ENCODE measurements at places on chromosomes 5 and 9.

DNA sequence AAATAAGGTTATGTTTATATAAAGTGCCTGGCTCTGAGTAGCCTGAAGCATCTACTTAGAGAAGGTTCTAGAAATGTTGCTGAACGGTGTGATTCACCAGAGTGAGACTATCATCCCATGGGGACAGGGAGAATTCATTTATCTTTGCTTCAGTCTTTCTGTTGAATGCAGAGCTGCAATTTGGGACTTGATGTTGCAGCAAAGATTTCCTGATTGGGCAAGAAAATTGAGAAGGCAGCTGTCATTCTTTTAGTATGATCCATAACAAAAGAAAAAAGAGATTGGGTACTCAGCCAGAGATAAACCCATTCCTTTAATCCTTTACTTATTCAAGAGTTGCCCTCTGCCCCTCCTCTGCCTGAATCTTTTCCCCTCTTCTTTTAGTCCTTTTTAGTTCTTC is 456.3 kb upstream of the WWC1 start:
- DNase-seq = no peak

GRCh38 chr5:2038321-2039179 is 155.8 kb upstream of the IRX4 start:
- no peak for DNase-seq

GRCh38 chr9:74570879-74571512 is 73.9 kb downstream of the RORB start:
- DNase-seq = no peak

DNA sequence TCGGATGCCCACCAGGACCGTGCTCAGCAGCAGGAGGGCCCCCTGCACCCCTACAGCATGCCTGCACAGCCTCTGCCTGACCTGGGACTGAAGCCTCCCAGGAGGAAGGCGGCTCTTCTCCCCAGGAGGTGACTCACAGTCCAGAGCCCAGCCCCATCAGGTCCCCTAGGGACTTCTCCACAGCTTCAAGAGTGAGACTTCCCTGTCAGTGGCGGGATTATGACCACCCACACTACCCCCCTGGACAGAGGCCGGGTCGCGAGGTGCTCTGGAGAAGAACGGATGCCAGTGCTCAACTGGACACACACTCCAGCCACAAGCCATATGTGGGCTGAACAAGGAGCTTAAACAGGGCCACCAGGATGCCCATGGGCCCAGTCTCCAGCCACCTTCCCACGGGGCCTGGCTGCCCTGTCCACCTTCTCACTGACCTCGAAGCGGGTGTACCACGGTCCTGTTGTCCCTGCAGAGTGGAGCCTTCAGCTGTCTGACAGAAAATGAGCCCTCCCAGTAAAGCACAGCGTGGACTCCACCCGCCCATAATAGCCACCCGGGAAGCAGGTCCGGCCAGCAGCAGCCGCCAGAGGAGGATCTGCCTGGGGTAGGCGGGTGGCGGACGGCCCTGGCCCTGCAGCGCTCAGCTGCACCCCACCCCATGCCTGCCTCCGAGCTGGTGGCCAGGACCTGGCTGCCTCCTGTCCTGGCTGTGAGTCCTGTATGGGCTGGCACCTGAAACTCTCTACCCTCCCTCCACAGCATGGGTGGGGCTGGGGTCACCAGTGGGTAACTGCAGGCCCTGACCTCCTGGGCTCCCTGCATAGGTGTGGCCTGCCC is 54.7 kb downstream of the SEMA4D start:
- no peak for DNase-seq

DNA sequence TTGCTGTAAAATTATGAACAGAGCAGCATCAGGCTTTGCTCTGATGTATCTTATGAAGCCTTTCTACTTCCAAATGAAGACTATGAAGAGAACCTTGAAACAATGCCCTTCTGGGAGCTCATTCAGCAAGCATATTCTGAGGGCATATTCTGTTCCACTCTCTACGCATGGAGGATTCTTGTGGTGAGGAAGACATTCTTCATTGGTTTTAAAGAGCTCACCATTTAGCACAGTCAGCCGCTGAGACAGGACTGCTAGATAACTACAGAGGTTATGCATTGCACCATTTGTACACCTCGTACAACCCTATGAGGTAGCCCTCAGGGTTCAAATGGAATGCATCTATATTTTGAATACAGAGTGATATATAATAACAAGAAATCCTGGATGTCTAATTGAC is 61.0 kb downstream of the INVS start:
- no peak for DNase-seq

DNA sequence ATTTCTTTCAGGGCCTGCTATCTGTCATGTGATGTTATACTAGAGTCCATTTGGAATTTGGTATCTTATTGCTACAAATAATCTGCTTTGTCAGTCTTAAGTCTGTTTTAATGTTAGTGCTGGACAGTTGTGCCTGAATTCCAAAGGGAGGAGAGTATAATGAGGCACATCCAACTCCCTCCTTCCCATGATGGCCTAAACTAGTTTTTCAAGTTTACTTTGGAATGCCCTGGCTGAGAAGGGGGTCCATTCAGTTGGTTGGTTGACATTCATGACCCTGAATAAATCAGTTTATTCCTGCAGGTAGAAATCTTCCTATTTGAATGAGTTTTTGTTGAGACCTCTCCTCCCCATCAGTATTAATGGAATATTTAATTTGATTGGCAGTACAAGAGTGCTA is 9.4 kb upstream of the LRRTM2 start:
- DNase-seq = no peak

GRCh38 chr5:59132131-59132530 is 549.3 kb downstream of the RAB3C start:
- no peak for DNase-seq

- DNase-seq = no peak
These were observed 23.5 kb downstream of the RIGI start for GRCh38 chr9:32502464-32502863.

DNA sequence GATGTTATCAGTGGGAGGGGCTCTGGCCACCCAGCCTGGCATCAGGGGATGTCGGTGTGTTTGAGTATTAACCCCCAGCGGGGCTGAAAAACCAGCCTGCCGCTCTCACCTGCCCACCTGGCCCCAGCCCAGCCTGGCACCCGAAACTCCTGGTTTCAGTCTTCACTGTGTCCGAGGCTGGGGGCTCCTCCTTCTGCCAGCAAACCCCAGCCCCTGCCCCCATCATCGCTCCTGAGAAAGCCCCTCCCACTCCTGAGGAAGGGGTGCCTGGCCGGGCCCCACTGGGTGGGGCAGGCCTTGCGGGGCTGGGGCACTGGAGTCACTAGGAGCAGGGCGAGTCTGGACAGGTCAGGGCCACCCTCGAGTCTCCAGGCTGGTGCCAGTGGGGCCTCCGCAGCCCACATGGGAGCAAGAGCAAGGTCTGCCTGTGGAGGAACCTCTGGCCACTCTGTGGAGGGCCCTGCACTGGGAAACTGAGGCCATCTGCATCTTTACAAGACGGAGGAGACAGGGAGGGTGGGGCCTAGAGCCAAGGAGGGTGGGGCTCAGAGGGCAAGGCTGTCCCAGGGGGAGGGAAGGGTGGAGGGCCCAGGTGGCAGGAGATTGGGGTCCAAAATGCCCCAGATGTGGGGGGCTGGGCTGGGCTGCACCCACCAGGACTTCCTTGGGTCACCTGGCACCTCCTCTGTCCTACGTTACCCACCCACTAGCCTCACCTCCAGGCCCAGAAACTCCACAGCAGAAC is 51.5 kb upstream of the NOTCH1 start:
- no peak for DNase-seq

GRCh38 chr9:126208216-126208758 is 118.3 kb upstream of the MVB12B start:
- no peak for DNase-seq

DNA sequence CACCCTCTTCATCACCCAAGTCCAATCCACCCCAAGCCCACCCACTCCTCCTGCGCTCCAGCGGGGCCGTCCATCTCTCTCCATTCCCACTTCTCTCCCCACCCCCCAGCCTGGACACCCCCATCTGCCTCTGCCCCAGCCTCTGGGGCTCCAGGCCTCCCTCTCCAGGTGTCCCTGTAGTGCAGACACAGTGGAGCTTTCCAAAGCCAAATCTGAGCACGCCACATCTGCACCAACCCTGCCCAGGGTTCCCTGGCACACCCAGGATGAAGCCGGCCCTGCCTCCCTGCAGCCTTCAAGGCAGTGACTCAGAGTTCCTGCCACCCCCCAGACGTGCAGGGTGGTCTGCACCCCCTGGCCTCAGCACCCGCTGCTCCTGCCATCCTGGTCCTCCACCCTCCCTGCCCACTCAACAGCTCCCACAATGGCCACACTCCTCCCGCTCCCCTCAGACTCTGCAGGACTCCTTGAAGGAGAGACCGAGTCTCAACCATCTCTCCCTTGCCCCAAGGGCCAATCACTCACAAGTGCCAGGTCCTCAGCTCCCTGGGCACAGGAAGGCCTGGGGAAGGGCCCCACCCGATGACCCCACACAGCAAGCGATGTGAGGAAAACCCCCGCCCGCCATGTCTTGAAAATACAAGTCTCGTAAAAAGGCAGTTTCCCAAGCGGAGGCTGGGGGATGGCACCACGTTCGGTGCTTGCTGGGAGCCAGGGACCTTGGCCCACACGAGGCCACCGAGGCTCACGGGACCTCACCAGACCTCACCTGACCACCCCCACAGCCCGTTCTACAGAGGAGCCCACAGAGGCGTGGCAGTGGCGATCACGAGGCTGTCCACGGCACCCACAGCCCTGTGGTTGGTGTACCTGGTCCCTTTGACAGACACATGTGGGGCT is 22.2 kb downstream of the VAV2 start:
- no peak for DNase-seq

DNA sequence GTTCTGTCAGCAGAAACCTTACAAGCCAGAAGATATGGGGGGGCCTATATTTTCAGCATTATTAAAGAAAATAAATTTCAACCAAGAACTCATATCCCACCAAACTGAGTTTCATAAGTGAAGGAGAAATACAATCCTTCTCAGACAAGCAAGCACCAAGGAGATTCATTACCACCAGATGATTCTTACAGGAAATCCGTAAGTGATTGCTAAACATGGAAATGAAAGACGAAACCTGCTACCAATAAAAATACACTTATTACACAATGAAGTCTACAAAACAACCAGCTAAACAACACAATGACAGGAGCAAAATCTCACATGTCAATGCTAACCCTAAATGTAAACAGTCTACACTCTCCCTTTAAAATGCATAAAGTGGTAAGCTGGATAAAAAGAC is 17.8 kb upstream of the C9orf72 start:
- DNase-seq = no peak

DNA sequence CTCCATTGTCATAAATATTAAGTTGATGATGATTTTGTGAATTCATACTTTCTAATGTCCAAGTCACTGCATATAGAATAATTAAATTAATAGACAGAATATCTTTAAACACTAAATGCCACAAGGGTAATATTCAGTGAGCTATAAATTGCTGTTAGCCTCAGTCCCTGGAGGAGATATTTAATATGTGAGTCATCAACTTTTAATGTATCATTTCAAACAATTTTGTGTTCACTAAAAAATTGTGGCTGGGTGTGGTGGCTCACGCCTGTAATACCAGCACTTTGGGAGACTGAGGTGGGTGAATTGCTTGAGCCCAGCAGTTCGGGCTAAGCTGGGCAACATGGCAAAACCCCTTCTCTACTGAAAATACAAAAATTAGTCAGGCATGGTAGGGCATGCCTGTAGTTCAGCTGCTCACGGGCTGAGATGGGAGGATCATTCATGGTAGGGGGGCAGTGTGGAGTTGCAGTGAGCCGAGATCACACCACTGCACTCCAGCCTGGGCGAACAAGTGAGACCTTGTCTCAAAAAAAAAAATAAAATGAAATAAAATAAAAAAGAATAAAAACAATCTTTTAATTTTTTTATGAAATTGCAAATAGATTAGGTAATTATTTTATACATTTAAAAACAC is 717.3 kb upstream of the CHD1 start:
- DNase-seq = no peak

Measured in cerebellar nuclear complex (tissue), 1 donor.